ENCODE measurements at places on chromosomes 6 and 20. TPM values are rescaled to one million over a fixed set of nuclear protein-coding genes. Genes with fewer than 3 reads are reported as not detected.

- DNase-seq: peak; percentile 29
Observed at GRCh38 chr6:49550492-49551077, at the start of gene C6orf141. Gene C6orf141 (plus strand): TSS chr6:49550668. CDS start chr6:49550793, 125 bp downstream.

DNA sequence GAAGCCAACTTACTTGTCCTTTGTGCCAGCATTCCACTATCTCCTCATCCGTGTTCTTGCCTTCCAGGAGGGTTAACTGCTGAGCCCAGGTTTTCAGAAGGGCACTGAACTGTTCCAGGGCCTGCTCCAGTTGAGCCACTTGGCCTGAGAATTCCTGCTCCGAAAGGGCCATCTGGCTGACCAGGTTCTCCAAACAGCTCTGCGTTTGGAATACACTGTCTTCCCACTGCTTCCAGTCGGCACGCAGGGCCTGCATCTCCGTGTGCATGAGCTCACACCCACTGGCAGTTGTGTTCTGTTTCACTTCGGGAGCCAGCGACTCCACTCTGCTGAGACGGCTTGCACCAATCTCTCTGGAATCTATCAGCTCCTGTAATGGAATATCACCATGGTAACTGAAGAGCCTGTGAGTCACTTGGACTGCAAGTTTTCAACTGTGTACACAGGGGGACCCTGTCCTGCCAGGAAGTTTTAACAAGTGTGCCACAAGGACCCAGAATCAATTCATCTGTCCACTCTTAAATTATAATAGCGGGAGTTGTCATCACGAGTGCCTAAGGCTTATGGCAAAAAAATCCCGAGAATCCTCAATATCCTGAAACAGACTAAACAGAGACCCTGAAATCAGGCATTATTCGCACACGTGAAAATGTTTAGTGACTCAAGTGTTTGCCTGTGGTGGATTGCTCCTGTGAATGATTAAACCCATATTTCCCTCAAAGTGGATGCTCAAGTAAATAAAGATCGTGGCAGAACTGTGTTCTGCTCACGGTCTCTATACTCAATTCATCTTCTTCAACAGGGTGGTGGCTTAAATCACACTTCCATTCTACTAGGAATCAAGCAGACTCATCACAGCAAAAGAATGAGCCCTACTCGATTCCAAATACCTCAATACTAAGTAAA, 255.9 kb downstream of the SYNE1 start:
- peak; percentile 91 for DNase-seq

GRCh38 chr6:147322299-147323162, 118.3 kb downstream of the STXBP5 start:
- no peak for DNase-seq

SOX18 gene
- 5.8 TPM for total RNA-seq

DNA sequence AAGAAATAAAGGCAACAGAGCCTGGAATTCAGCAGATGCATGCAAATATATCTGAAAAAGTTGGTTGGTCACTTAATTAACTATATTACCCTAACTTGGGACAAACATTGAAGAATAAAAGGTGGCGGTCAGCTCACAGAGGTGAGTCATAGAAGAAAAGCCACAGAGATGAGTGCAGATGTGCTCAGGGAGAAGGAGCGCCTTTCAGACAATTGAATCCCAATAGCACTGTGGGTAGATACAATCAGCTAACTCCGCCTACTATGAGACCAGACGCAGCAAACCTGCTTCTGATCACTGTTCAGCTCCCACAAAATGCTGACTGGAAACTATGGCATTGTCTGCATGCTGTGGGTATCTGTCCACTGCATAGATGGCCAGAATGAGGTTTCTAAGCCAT, 447.8 kb downstream of the PTPRT start:
- no peak for DNase-seq

GRCh38 chr6:153162172-153162571, 31.1 kb upstream of the RGS17 start:
- no peak for DNase-seq

DNA sequence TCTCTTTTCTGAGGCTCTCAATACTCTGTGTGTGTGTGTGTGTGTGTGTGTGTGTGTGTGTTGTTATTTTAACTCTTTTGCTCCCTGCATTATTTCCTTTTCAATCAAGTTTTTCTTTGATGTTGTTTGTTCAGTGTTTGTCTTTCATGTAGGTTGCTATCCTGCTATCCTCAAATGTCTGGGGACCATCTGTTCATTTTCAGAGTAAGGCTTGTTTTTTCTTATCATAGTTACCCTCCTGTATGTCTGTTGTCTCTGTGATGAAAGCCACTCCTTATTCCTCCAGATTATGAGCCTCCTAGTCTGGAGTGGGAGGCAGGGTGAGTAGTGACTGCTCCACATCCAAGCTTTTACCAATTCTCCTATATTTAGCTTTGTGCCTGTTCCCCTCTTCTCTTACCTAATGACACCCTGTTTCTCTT, 9.2 kb downstream of the ENPP3 start:
- no peak for DNase-seq

Data from lower leg skin (tissue), 4 donors.